Mucosa of gallbladder (tissue), 1 donor: ENCODE measurements at places on chromosomes 11 and 22.
A peak's percentile ranks its signal among the peaks of the same experiment; 100 is the strongest.

DNA sequence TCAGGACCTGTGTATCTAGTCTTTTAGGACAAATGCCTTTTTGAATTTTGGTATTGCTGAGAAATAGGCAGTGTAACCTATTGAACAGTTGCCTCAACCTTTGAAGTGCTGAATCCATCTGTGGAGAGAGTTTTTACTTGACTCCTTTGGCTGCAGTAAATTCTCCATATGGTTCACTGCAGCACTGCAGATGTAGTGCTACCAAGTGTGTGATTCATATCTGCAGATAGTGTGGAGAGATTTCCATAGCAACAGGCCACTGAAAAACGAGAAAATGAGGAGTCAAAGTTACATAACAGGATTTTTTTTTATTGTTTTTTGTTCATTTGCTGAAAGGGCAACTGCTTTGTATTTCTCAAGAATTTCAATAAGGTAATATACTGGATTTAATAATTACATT is 356.1 kb downstream of the RAB38 start:
- DNase-seq: no peak

GRCh38 chr11:117706322-117706814 is 90.6 kb downstream of the DSCAML1 start:
- no peak for DNase-seq

DNA sequence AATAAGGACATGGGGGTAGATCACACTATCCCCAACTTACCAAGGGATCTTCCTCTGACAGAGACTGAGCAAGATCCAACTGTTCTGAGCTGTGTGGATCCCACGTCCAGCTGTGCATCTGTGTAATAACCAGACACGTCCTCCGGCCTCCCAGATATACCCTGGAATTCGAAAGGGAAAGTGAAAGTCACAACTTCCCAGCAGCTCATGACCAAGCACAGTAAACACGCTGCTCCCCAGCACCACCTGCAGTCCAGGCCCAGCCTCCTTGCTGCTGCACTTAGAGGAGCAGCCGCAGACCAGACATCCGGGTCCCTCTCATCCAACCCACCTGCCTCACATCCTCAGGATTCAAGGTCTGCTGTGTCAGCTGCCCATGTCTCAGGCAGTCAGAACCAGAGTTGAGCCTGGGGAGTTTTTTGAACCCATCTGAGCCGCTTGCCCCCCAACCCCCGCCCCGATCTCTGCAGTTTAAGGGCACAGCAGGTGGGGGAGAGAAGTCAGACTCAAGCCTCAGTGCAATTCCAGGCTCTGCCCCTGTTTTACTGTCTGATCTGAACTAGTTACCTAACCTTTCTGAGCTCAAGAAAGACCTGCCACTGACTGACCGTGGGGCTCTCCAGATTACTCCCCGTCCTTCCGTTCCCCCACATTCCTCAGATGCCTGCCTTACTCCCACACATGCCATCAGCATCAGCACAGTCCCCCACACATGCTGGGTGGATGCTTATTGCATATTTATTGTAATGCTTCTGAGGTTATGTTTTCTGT is at the start of gene APOL2:
APOL2 (minus strand) TSS at position 127 of the 771 bp plus-strand sequence. CDS start 6,365 bp downstream, outside the sequence.
- DNase-seq: peak; percentile 93

DNA sequence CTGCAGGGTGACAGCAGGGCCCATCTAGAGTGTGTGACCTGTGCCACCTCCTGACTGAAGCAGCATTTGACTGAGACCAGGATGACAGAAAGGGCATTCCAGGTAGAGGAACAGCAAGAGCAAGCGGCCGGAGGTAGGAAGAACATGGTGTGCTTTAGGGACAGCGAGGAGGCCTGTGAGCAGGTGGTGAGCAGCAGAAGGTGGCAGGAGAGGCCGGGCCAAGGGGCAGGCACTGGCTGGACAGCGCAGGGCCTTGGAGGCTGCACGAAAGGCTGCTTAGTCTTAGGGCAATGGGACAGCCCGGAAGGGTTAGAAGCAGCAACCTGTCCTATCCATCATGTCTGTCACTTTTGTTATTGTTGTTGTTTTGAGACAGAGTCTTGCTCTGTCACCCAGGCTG is 17.6 kb upstream of the LRRC32 start:
- no peak for DNase-seq

GRCh38 chr11:131422029-131422428 is 51.6 kb downstream of the NTM start:
- DNase-seq: no peak

- DNase-seq: no peak
These were observed 37.1 kb downstream of the ST3GAL4 start for GRCh38 chr11:126392633-126393013.

GRCh38 chr11:130740819-130741218 is 175.5 kb downstream of the SNX19 start:
- DNase-seq: no peak

DNA sequence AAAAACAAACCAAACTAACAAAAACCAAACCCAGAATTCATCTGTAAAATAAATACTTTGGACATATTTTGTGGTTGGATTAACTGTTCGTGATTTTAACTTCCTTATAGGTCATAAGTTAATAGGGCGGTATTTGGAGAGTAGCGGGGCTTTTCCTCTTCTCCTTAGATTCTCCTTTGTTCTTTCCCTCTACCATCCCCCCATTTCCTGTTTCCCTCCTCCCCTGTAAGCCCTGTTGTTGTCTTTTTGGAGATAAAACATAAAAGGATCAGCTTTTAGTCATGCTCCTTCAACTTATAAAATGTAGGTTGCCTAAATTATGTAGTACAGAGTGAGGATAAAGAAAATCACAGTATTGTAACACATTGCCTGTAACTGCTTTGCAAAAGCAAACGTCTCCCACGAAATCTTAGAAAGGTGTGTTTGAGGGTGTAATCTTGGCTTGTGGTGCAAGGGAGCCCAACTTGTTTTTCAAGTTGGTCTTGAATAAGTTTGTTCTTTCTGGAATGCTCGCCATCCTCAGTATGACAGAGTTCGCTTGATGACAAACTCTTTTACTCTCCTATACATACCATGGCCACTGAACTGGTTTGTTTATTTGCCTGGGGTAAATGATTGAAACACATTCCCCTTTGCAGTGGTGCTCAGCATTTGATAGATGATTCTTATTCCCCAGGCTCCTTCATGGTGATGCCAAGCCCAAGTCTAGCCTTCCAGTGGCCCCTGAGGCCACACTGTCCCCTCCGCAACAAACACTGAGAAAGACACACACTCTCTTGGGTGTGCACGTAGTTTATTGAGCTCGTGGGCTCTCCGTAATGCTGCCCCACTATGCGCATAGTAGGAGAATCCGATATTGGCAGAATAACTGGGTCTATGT is 49.4 kb downstream of the TEAD1 start:
- DNase-seq: peak; percentile 39

DNA sequence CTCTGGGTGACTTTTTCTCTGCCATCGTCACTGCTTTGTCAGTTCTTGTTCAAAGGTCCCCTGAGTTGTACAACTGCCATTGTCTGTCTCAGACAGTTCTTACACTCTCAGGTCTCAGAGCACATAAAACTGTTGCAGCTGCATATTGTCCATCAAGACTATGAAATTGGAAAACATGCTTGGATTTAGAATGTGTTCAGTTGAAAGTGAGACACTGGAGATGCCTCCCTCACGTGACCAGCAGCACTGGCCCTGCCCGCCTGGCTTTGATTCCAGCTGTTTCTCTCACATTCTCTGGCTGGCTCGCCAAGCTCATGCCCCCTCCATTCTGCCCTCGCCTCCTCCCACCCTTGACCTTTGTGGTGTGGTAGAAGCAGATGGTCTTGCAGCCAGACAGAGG is 244.2 kb downstream of the NTM start:
- no peak for DNase-seq

DNA sequence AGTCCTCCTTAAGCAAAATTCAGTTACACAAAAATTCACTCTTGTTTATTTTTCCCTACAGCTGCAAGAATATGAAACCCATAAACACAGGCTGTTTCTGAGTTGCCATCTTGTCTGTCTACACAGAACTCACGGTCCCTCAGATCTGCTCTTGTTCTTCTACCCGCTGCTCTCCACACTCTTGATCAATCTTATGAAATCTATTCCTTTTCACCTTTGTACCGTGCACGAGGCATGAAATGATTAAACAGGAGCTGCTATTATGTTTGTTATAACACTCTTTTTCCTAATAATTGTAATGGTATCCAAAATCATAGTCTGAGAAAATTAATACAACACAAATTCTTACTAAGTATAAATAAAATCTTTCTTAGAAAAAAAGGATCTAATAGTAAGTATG is 266.1 kb upstream of the PITPNB start:
- no peak for DNase-seq

GRCh38 chr11:14045417-14045816 is 82.9 kb downstream of the SPON1 start:
- DNase-seq: no peak

- DNase-seq: no peak
These were observed 91.1 kb upstream of the CLPB start for GRCh38 chr11:72525466-72525865.

DNA sequence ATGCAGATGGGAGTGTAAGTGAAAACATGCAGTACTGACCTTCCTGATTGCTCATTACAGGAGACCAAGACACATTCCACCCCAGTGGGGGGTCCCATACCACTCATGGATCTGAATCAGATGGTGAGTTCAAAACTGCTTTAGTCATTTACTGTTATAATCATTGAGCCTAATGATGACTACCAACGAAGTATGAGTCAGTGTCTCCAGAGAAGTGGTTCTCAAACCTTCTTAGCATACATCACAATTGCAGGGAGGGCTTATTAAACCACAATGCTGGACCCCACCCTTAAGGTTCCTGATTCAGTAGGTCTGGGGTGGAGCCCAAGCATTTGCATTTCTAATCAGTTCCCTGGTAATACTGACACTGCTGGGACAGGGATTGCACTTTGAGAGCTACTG is 75.8 kb downstream of the CD44 start:
- DNase-seq: no peak

DNA sequence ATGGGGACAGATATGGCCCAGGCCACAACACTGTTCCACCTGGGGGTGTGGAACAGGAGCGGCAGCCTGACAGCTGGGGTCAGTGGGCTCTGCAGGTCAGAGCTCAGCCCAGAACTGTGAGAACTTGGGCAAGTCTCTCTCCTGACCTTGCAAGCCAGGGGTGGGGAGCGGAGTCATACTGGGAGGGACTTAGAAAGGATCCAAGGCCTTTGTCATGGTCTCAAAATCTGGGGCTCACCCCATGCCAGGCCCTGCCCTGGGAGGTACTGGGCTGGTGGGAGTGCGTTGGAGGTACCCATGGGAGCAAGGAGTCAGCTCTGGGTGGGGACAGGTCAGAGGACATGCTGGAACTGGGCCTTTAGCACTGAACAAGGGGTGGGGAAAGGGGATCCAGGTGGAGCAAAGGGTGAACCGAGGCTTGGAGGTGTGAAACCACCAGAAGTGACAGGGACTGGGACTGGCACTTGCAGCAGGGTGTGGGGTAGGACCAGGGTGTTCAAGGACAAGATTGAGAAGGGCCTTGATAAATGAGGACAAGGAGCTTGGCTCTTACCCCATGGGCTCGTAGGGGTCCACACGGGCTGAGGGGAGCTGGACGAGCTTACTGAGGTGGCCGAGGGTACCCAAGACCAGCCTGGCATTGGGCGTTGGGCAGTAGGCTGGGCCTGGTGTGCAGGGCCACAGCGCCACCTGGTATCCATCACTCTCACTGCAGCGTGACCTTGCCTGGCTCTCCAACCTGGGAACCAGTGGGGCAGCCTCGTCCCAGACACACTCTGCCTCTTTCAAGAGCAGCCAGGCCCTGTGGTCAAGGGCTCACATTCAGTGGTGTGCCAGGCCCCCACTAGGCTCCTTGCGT is 7.4 kb upstream of the PMM1 start:
- peak; percentile 56 for DNase-seq

DNA sequence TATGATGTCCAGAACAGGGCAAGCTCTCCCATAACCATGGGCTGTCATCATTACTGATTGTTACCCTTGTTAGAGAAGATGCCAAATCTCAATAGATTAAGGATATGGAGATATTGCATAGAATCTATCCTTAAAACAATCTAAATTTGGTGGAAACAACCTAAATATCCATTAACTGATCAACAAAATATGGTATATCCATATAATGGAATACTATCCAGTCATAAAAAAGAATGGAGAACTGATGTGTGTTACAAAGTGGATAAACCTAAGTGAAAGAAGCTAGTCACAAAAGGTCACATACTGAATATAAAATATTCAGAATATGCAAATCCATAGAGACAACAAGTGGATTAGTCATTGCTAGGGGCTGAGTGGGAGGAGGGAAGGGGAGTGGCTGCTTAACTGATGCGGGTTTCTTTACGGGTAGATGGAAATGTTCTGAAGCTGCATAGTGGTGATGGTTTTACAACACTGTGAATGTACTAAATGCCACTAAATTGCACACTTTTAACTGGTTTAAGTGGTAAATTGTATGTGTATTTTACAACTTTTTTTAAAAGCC is 36.1 kb upstream of the SMCO4 start:
- DNase-seq: no peak

DNA sequence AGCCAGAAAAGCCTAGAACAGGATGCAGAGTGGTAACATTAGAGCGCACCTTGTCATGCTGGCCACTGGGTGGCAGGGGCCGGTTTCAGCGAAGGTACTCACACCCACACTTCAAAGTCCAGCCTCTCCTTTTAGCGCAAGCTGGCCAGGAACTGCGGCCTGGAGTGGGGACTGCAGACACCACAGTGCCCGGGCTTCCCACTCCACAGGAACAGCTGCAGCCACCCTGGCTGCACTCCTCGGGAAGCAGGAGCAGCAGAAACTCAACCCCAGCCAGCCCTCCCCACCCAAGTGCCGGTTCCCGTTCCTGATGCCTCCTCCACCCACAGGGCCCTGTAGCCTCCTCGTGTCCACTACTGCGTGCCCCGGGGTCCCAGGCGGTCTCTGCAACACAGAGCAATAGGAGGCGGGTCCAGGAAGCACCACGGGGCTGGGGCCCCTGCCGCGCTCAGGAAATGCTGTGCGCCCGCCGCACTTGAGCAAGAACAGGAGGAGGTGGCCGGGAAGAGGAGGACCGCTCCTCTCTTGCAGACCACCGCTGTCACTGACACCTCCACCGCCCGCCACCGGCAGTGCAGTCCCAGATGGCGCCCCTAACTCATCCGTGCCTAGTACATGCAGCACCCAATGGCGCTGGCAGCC is 2.2 kb downstream of the RFPL2 start:
- peak; percentile 65 for DNase-seq

- DNase-seq: no peak
These were observed 65.3 kb downstream of the ARL14EP start for GRCh38 chr11:30387891-30388861.

- no peak for DNase-seq
These were observed 993.3 kb downstream of the BRD1 start for GRCh38 chr22:48834404-48834803.

GRCh38 chr11:35047179-35047578 is 91.8 kb upstream of the CD44 start:
- DNase-seq: no peak

GRCh38 chr11:115930886-115931547 is 426.8 kb upstream of the CADM1 start:
- DNase-seq: no peak

DNA sequence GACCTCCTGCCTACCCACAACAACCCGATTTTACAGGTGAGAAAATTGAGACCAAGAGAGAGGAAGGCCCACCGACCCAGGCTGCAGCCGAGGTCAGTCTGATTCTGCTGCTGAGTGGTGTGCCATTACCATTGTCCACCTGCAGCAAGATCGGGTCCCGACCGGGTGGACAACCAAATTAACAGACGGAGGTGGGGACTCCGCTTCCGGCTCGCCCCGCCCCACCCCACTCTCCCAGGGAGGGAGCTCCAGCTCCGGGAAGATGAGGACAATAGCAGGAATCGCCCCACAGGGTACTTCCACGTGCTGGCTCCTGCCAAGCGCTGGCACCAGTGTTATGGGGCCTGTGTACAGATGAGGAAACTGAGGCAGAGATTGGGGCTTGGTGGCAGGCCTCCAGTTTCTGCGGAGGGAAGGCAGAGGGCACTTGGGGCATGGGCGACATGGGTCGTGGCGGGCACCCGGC is 425 bp upstream of the KDELR3 start:
- DNase-seq: no peak

GRCh38 chr11:72969894-72970335 is 155.7 kb downstream of the ATG16L2 start:
- DNase-seq: no peak
